ENCODE measurements at places on chromosomes 2 and 18.

GRCh38 chr2:156512451-156512850 lies 76.3 kb downstream of the GPD2 start:
- no peak for DNase-seq

DNA sequence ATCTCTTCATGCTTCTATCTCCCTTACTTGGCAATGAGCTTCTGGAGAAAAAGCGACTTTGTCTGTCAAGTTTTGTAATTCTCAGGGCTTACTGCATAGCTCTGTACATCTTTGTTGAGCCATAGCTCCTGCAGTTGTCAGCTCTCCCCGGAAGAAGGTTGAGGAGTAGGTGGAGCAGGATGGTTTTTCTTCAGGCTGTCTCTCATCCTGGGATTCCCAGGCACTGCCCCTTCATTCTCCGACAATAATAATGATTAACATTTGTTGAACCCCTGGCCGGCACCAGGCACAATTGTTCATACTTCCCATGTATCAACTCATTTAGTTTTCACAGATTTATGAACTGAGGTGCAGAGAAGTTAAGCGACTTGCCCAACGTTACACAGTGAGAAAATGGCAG lies 23.5 kb upstream of the RHOB start:
- no peak for DNase-seq

- DNase-seq: no peak
Observed at GRCh38 chr18:46332286-46332801, 228.2 kb downstream of the HAUS1 start.

GRCh38 chr2:217826520-217826919 lies 176.3 kb downstream of the TNS1 start:
- no peak for DNase-seq

- DNase-seq: no peak
Observed at GRCh38 chr2:42864641-42865280, 72.4 kb upstream of the HAAO start.

GRCh38 chr18:61859113-61859512 lies 33.7 kb downstream of the RNF152 start:
- DNase-seq: no peak

- DNase-seq: no peak
Observed at GRCh38 chr2:241910604-241911520, 41.3 kb downstream of the RTP5 start.

DNA sequence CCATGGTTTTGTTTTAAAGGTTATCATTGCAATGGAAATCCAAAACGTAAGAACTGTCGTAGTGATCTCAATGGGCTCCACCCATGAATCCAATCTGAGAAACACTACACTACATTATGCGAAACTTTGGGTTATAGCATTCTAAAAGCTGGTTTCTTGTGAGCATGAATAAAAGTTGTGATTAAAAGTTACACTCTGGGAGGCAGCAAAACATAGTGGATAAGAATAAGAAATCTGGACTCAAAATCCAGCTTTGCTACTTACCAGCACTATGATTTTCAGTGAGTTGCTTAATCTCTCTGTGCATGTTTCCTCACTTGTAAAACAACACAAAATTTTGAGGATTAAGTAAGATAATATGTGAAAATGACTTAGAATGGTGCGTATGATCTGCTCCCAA lies 25.7 kb upstream of the THOC1 start:
- no peak for DNase-seq

DNA sequence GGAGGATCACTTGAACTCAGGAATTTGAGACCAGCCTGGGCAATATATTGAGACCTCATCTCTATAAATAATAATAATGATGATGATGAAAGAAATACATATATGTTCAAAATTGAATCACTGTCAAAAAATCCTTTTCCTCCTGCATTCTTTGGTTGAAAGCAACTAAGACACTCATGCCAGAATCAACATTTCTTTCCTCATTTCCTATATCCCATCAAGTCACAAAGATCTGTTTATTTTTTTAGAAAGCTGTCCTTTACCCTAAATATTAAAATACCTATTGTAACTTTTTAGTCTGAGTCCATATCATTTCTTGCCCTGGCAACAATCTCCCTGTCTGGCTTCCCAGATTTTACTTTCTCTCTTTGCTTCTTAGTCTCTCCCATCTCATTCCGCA lies 31.8 kb upstream of the PPP4R3B start:
- DNase-seq: no peak

GRCh38 chr2:200856806-200857205 lies 7.7 kb downstream of the CLK1 start:
- DNase-seq: no peak

DNA sequence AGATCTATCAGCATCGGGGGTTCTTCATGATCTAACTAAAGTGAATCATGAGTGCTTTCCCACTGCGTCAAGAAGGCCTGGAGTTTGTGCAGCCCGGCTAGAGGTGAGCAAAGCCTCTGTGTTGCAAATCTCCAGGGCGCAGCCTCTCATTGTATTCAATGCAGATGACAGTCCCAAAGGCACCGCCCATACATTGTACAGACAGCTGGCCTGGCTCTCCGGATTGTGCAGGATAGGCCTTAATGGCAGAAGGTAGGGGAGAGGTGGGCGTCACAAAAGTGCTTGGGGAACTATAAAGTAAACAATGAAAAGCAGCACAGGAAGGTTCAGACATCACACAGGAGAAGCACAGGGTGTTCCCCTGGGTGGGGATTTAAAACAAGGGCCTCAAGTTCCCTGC lies 907 bp upstream of the GYPC start:
- no peak for DNase-seq

DNA sequence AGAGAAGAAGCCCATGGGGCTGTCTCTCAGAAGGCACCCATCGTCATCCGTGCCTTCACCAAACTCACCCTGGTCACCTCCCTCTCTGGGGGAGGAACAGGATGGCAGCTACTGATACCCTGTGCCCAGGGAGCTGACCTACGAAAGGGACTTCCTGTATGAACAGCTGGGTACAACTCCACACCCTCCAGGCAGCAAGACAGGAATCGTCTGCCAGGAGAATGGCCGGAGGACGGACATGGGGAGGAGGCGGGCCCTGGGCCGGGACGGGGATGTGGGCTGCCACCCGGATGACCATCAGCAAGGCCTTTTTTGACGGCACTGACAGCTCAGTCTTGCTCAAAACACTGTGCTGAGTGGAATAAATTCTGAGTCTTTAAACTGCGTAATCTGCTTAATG lies 243.6 kb downstream of the HDAC4 start:
- no peak for DNase-seq

DNA sequence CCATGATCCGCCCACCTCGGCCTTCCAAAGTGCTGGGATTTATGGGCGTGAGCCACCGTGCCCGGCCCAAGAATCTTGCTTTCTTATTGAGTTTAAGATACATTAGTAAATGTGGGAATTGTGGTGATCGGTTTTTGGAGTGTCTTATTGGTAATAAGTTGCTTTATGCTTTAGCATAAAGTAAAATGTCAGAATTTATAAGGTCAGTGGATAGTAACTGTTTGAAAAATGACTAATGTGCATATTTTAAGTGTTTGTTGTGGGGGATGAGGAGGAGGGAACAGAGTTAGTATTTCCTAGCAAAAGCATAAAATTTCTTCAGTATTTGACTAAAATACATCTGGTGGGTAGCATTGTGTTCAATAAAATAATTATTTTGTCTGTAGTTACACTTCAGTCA lies 77.4 kb downstream of the SLC39A10 start:
- no peak for DNase-seq

GRCh38 chr2:152781175-152781574 lies 62.8 kb downstream of the ARL6IP6 start:
- no peak for DNase-seq

DNA sequence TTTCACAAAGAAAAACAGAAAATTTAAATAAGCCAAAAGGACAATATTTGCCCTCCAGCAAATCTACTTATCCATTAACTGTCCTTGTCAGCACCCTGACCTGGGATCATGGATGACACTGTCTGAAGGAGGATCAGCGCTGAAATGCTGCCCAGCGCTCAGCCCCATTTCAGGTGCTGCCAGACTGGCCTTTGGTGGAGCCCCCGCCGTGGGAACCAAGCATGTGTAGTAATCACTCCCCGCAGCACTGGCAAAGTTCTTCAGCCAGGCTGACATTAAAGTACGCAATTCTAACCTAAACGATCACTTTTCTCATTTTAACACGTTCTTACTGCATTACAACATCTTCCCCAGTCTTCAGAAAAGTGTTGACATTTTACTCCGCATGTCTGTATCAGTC lies 108.6 kb upstream of the GPC1 start:
- no peak for DNase-seq

DNA sequence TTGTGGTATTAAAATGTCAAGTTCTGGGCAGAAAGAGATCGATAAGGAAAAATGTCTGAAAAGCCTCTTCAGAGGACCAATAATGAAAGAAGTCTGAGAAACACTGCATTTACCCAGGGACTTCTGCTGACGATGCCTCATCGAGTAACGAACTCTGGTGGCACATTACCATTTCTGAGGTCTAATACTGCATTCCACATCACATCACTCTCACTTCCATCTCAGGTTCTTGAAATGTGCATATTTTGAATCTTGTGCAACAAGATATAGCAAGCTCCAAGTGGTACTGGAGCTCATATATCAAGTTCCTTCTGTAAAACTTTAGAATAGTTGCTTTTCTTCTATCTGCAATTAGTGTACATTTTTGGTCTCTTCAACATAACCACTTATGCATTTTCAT lies 619.1 kb upstream of the DDX18 start:
- DNase-seq: no peak

DNA sequence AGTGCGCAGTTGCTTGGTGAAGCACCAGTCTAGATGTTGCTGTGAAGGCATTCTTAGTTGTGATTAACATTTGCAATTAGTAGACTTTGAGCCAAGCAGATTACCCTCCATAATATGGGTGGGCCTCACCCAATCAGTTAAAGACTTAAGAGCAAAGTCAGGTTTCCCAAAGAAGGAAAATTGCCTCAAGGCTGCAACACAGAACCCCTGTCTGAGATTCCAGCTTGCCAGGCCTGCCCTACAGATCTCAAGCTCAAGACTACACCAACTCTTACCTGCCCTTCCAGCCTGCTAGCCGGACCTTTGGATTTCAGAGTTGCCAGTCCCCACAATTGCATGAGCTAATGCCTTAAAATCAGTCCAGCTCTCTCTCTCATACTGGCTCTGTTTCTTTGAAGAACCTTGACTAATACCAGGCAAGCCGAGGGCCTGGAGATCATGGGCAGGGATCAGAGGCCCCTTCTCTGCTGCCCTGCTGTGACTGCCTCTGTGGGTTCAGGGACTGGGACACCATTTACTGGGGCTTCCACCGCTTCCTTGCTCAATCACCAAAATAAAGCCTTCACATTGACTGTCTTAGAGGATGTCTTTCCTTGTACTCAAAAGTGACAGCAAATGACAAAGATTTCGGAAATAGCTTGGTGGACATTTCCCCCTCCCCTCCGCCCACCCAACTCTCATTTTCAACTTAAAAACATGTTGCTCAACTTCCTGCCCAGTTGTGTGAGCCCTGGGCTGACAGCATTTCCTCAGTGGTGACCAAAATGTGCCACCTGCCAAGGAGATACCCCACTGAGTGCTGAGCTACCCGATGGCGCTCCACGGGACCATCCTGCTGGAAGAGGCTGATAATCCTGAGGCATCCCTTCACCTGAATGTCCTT lies 86.7 kb downstream of the GALNT14 start:
- DNase-seq: no peak

GRCh38 chr2:208360259-208361076 lies 46.1 kb upstream of the PTH2R start:
- no peak for DNase-seq

GRCh38 chr2:24404491-24404921 lies 44.2 kb upstream of the ITSN2 start:
- DNase-seq: no peak

DNA sequence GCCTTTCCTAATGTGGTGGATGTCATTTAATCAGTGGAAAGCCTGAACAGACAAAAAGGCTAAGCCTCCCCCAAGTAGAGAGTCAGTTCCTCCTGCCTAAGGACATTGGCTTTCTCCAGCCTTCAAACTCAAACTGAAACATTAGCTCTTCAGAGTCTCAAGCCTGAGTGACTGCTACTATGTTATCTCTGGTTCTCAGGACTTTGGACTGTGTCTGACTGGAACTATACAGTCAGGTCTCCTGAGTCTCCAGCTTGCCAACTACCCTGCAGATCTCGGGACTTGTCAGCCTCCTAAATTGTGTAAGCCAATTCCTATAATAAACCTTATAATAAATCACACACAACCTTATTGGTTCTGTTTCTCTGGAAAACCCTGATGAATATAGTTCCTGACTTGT lies 12.6 kb downstream of the HYCC2 start:
- DNase-seq: no peak

DNA sequence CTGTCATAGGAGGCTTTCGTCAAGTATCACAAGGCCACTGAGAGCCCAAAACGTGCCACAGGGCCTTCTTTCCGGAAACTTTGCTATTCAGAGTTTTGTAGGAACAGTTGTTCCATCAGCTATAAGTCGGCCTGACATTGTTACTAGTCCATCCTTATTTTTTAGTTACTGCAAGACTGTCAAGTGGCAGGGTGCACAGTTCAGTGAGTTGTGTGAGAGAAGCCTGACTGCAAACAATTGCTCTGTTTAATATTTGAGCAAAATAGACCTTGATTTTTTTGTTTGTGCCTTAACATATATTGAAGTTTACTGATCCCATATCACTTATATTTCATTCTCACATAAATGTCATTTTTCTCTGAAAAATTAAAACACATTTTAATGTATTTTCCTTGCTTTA lies 110.1 kb downstream of the GALNT1 start:
- no peak for DNase-seq

- DNase-seq: no peak
Observed at GRCh38 chr2:118844261-118845004, 3.0 kb downstream of the EN1 start.

DNA sequence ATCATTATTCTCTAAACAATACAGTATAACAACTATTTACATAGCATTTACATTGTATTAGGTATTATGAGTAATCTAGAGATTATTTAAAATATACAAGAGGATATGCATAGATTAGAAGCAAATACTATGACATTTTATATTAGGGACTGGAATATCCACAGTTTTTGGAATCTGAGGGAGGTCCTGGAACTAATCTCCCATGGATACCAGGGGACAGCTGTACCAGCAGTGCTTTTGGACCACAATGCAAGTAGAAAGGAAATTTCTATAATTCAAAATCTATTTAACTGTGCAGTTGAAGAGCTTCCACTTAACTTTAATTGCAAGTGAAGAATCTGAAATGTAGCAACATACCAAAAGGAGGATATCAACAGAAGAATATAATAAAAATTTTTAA lies 120.8 kb downstream of the LTBP1 start:
- no peak for DNase-seq

GRCh38 chr18:79058007-79058406 lies 11.2 kb upstream of the ATP9B start:
- no peak for DNase-seq
